ENCODE measurements at places on chromosomes 11 and 22. TPM values are rescaled to one million over a fixed set of nuclear protein-coding genes. Genes with fewer than 3 reads are reported as not detected.

The NCF4 gene
- 6.9 TPM for total RNA-seq

The GAS2 gene
- 28.5 TPM for total RNA-seq

The ANGPTL5 gene
- not detected for total RNA-seq

DNA sequence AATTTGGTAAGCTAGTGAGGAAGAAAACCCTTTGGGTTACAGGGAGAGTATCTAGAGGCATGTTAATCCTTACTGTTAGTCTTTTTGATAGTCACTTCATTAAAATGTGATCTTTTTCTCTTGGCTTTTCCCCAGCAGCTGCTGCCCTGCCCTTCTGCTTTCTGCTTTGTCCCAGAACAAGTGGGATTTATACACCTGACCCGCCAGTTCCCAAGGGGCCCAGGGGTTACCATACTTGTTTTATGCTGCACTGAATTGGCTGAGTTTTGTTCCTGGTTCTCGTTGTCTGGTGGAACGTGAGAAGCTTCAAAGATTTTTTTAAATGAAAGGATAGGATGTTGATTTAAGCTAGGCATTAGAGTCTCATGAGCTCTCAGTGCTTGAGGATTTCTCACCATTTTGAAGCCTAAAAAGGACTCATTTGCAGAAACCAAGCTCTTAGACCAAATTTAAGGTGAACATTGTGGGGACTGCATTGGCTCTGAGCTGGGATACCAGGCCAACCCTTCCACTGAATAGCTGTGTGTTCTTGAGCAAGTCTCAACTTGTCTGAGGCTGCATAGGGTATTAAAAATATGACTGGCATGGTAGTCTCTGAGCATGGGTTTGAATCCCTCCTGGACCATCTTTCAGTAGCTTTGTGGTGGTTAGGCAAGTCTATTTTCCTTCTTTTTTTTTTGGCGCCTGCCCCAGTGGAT, 6.6 kb downstream of the LIMK2 start:
- DNase-seq: no peak

GRCh38 chr11:126357969-126358762, 2.7 kb downstream of the ST3GAL4 start:
- no peak for DNase-seq

DNA sequence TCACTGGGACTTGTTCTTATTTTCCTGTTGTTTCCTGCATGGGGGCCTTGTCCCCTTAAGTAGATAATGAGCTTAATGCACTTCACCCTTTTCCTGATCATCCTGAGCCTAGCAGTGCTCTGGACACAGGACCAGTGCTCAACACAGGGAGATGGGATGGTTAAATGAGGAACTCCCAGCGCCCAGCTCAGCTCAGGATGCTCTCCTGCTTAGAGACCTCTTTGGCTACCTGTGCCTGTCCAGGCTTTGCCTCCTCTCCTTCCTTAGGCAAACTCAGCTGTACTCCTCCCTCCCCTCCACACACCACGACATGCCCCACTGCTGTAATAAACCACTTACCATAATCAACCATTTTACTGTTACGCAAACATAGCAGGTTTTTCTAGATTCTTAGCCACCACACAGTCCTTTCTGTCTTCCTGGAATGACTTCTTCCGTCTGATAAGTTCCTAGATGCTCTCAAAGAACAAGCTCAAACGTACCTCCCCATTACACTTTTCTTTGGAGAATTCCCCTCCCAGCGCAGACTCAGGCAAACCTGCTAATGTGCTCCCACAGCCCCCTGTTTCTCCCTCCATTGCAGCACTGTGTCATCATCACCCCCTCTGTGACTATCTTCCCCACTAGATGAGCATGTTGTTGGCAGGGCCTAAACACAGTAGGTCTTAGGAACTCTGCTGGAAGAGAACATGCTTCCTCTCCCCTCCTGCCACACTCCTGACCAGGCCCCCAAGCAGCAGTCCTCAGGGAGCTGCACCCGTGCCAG, 113.6 kb downstream of the MICAL2 start:
- DNase-seq: no peak

DNA sequence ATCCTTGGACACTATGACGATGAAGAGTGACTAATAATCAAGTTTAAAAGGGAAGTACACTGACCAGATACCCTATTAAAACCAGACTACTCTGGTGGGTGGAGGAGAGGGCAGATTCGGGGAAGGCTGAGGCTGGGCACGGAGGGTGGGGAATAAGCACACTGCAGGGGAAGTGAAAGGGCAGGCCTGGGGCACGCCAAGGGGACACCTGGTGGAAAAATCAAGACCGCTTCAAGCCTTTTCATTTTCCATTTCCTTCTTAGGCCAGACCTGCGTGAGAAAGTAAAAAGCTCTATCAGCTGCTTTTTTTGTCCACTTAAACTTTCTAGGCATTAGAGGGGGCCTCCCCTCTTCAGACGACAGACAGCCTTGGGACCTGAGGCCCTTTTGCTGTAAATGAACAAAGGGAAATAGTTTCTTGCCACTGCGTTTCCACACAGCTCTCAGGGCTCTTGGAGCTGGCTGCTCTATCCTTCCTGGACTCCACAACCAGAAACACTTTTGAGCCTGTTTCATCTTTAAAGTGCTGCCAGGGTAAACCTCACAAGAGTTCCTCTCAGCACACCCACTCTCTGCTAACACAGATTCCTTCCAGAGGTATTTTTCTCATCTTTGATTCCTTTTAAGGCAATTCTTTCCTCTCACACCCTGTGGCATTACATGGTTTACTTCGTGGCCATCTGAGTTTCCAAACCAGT, 25.0 kb upstream of the SERPIND1 start:
- no peak for DNase-seq

- DNase-seq: no peak
These were observed 61.4 kb upstream of the KIRREL3 start for GRCh38 chr11:127061947-127062346.

DNA sequence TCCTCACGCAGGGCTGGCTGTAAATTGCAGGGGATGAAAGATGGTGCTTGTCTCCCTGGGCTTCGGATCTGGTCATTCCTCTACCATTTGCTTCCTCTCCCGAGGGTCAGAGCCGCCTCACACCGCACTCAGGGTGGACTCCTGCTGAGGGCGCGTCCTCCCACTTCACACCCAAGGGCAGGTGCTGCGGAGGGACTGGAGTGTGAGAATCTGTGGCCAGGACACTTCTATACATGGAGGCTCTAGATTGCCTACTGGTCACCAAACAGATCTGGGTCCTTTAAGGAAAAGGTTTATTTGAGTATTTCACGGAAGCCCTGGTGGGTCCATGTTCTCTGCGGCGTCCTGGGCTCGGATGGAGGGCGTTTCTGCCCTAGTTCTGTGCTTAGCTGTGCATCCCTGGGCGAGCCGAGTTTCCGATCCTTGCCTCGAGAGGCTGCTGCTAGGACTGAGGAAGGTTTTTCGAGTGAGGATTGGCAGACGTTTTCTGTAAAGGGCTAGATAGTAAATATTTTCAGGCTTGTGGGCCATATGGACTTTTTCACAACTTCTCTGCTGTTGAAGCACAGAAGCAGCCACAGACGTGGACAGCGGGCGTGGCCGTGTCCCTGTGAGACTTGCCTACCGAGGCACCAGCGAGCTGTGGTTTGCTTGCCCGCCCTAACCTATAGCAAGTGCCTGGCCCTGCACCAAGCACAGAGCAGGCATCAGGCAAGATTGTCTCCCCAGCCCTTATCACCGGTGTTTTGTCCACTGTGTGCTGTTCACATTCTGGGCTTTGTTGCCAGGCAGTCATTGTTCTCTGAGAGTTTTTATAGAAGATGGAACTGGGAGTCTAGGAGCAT, 279.0 kb downstream of the TBC1D22A start:
- DNase-seq: no peak

GRCh38 chr11:116519499-116519898, 253.3 kb downstream of the BUD13 start:
- no peak for DNase-seq

DNA sequence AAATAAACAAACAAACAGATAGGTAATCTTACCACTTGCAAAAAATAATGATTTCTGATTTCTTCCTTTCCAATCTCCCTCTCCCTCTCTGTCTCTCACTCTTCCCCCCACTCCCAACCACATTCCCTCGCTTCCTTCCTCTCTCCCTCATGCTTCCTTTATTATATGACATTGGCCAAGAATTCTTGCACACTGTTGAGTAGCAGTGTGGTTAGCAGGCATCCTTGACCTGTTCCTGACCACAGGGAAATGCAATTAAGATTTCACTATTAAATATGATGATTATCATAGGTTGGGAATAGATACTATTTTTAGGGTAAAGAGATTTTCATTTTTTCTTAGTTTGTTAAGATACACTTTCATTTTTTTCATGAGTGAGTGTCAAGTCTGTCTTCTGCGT, 14.7 kb upstream of the PLAAT4 start:
- DNase-seq: no peak

GRCh38 chr11:98589967-98590366, 430.8 kb upstream of the CNTN5 start:
- DNase-seq: no peak

DNA sequence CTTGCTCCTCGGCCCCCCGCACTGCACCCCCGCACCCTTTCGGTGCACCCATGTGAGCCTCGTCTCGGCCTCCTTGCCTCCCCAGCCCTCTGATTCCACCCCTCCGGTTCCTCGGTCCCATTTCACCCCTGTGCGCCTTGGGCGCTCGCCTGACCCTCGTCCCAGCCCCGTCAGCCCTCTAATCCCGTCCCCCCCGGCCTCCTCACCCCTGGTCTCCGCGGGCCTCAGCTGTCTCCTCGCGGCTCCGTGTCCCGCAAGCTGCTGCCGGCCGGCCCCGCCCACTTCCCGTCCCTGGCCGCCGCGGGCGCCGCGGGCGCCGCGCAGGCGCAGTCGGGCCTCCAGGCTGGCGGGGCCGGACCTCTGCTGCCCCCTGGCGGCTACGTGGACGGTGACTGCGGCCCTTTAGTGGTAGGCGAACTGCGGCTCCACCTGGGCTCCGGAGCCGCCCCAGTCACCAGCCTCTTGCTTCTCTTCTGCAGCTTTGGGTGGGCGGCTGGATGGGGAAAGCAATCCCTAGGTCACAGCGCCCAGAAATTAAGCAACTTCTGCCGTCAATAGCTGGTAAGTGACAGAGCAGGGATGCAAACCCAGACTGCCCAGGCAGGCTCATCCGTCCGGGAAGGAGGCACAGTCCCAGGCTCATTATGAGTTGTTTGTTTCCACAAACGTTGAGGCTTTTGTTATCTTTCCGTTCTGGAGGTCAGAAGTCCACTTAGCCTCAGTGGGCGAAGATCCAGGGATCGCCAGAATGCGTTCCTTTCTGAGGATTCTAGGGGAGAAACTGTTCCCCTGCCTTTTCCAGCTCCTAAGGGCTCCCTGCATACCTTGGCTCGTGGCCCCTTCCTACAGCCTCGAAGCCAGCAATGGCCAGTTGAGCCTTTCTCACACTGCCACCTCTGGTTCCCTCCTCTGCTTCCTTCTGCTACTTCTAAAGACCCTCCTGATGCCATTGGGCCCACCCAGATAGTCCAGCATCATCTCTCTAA, at the start of gene PPM1F:
Gene PPM1F, minus strand, starts transcription at position 263 of the 986 bp plus-strand sequence. CDS start 6,800 bp downstream, outside the sequence.
- DNase-seq: peak; percentile 95

- no peak for DNase-seq
These were observed 182.6 kb downstream of the TRPC6 start for GRCh38 chr11:101401245-101401644.

Data from liver (tissue), 10 donors.